RPMI7951 (cell line): ENCODE measurements at places on chromosomes 4 and X. TPM values are rescaled to one million over a fixed set of nuclear protein-coding genes. Genes with fewer than 3 reads are reported as not detected.

- DNase-seq: no peak
Observed at GRCh38 chr4:122810669-122811068, 16.0 kb upstream of the FGF2 start.

- no peak for DNase-seq
Observed at GRCh38 chr4:88722276-88722780, 24.7 kb upstream of the NAP1L5 start.

GRCh38 chrX:77446908-77447652 lies at the start of gene FGF16:
FGF16 (plus strand) TSS chrX:77447389; CDS start chrX:77447675, 286 bp downstream.
- DNase-seq: no peak

GRCh38 chrX:37425370-37425769 lies 76.2 kb downstream of the PRRG1 start:
- DNase-seq: no peak

GRCh38 chrX:103343105-103343504 lies 13.1 kb downstream of the TCEAL7 start:
- peak; percentile 22 for DNase-seq

DNA sequence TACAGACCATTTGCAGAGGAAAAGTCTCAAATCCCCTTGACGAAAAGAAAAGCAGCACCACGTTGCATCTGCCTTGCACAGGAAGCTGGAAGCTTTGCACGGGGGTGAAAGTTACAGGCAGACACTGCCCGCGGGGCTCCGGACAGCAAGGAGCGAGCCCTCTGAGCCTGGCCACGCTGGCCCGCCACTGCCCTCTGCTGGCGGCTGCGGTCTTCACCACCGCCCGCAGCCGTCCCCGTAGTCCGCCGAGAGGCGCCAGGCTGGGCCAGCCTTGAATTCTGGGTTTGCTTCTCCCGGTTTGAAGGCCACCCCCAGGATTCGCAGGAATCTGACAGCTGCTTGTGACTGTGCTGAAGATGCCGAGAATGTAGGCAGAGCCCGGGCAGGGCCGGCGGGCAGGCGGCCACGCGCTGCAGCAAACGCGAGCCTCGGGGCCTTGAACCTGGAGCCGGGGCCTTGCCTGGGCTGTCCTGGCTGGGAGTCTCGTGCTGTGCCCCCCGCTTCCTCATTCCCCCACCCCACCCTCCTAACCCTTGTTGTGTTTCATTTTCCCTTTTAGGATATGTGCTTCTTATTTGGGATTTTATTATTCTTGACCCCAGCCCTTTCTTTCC lies 49.2 kb downstream of the ENPP6 start:
- DNase-seq: peak; percentile 60

DNA sequence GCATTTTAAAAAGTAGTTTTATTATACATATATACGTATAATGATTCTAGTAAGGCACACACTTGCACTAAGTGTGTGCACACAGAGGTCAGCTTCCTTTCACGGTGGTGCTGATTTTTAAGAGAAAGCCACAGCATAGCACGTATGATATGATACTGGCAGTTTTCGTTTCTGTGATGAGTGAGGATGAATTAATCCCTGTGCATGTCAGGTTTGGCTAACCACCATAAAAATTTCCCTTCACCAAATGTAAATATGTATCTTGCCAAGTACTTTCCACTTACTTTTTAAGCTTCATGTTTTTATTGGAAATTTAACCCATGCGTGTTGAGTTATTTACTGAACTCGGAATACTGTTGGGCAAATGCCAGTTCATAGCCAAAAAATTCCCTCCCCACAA lies 84.6 kb downstream of the SYNPO2 start:
- no peak for DNase-seq

- DNase-seq: peak; percentile 49
Observed at GRCh38 chrX:53323196-53323595, 41.8 kb upstream of the IQSEC2 start.

DNA sequence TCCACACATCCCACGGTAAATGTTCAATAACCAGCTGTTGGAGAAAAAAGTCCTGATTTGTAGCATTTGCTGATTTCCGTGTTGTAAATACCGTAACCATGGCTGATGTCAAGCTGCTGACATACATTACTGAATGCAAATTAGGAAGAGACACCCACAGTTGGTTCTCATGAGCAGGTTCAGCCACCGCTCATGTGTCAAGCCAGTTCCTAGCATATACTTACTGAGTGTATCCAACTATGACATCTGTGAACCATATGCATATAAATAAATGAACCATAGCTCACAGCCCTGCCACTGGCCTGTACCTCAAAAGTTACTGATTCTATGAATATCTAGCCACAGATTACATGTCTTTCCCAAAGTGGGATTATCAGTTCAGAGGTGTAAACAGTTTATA lies 29.5 kb downstream of the FHDC1 start:
- no peak for DNase-seq

- DNase-seq: no peak
Observed at GRCh38 chr4:57331959-57332358, 221.8 kb upstream of the IGFBP7 start.

DNA sequence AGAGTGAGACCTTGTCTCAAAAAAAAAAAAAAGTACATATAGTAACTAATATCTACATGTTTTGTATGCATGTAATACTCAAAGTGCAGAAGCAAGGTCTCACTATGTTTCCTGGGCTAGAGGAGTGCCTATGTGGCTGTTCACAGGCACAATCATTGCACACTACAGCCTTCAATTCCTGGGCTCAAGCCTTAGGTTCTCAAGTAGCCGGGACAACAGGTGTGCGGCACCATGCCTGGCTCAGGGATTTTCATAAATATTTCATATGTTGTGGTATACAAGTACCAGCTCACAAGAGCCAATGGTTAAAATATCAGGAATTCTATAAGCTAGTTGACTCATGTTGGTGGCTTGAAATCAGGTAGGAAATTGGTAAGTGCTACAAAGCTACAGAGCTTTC lies 94.8 kb downstream of the LARP7 start:
- no peak for DNase-seq

DNA sequence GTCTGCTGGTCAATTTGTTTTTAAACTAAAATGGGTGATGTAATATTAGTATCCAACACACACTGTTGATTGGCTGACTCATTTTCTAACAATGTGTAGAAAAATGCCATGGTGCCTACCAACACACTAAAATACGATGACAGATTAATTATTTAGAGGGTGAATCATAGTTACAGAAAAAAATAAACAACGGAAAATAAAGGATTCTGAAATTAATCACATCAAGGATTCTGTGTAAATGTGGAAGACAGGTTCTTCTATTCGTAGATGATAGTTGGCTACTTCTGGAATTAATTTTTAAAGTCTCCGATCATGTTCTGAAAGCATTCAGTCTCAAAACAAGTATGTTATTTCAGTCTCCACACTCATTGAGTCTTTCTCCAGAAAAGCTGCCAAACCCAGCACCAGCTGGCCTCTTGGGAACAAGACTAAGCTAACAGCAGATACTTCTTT lies 8.2 kb upstream of the IQCM start:
- peak; percentile 47 for DNase-seq

GRCh38 chrX:111568354-111568753 lies 56.9 kb downstream of the SERTM2 start:
- peak; percentile 16 for DNase-seq

DNA sequence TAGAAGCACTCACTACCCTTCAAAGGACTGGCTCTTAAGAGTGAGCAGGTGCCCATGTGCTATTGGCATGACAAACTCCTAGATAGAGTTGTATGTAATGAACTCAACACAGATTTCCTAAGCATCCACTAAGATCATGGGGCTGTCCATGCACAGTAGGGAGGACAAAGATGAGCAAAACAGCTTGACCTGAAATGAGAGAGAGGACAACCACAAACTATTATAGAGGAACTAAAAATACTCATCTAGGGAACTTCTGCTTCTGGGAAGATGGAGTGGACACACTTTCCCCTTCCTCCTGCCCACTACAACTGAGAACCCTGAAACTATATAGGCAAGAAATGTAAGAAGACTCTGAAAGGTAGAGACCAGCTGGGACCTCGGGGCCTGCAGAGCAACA lies 20.8 kb upstream of the TMEM128 start:
- no peak for DNase-seq

- no peak for DNase-seq
Observed at GRCh38 chr4:48699475-48699874, 80.6 kb downstream of the FRYL start.

DNA sequence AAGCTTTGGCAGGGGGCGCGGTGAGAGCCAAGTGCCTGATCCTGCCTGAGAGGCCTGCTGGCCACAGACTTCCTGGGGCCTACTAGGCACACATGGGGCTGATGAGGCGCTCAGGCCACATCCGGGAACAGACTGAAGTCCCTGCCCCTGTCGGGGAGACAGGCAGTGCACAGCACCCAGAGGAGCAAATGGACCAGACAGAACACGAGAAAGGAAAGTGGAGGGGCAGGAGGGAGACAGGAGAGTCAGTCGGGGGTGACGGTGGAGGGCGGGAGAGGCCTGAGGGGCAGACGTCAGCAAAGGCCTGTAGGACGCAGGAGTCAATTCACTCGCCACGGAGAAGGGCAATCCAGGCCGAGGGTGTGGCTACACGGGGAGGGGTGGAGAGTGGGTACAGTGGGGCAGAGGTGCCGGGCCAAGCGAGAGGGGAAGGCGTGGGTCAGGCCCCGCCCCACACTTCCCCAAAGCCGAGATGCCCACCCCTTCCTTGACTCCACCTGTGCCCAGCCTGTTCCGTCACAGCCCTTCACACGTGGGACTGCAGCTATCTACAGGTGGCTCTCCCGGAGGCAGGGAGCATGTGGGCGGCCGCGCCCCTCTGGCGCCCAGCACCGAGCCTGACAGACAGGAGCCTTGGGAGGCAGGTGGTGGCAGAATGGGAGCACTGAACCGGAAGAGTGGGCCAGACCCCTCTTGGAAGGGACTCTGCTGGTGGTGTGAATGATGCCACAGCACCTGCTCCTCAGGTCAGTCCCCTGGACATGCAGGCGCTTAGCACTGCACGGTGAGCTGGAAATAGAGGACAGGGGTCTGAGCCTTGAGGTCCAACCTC lies 20.5 kb downstream of the NOP14 start:
- no peak for DNase-seq

DNA sequence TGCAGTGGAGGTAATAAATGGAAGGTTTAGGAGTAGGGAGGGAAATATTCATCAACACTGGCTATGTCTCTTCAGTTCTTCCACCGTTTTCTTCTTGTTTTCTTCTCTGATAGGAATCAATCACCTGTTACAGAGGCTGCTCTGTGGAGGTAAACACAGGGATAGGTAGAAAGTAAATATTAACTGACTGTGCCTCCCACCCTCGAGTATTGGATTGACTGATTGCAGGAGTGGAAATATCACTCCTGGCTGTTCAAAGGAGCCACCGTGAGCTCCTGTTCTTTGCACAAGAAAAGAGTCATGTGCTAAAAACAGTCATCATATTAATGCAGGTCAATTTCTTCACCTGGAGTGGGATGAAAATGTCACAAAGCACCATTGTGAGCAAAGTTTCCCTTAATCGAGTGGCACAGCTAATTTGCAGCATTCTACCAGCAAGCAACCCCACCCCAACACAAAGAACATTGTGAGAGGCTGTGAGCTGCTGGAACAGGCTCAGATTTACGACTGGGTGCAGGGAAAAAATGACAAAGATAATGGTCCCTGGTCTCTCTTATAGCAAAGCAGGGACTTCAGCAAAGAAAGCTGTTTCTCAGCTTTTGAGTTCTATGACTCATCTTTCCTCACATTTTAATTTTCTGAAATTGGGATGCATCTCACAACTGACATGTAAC lies 113.7 kb upstream of the TSPAN5 start:
- no peak for DNase-seq

DNA sequence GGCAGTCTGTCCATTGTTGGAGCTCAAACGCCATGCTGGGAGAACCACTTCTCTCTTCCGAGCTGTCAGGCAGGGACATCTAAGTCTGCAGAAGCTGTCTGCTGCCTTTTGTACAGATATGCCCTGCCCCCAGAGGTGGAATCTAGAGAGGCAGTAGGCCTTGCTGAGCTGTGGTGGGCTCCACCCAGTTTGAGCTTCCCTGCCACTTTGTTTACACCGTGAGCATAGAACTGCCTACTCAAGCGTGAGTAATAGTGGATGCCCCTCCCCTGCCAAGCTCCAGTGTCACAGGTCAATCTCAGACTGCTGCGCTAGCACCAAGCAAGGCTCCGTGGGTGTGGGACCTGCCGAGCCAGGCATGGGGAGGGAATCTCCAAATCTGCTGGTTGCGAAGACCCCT lies 145.7 kb downstream of the VSIG4 start:
- no peak for DNase-seq

DNA sequence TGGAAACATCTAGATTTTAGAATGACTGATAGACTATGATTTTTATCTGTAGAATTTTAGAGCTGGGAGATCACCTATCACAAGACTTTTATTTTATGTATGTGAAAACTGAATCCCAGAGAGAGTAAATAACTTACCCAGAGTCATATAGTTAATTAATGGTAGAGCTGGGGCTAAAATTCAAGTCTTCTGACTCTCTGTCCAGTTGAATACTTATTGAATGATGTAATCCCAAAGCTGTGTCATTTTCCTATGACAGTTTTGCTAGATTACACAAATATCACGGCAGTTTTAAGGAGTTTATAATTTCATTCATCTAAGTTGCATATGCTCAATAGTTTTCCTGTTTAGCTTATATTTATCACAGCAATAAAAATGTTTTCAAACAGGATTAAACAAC lies 6.7 kb downstream of the NRK start:
- no peak for DNase-seq

- no peak for DNase-seq
Observed at GRCh38 chr4:141180991-141181761, 39.5 kb upstream of the ZNF330 start.

DNA sequence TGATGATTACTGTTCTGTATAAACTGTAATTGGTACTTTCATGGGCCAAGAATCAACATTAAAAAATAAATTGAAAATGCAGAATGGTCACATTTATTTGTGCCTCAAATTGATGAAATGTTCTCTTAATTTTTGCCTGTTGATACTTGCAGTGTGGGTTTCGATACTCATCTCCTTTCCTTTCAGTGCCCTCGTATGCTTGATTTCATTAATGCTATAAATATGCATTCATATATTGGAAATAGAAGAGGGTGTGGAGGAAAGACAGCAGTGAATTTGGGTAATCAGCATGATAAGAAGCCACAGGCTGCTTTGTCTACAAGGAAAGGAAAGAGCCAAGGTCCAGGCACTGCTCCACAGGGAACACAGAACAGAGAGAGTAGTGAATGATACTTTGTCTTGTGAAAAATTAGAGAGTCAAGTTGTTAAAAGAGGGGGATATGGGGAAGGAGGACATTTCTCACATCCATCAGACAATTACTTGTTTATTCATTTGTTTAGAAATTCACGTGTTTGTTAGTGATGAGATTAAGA lies 1.0 kb upstream of the DDX60 start:
- no peak for DNase-seq

GRCh38 chr4:145423017-145423708 lies 58.5 kb upstream of the SMAD1 start:
- DNase-seq: no peak

TEX13B gene
- total RNA-seq: 0.12 TPM in 1 of 2 replicates, not detected in the other

ARR3 gene
- not detected in 2 replicates for total RNA-seq

SERTM2 gene
- total RNA-seq: not detected in 2 replicates

RIBC1 gene
- 1.1 and 1.6 TPM in 2 replicates for total RNA-seq

SPANXN3 gene
- not detected in 2 replicates for total RNA-seq

AMBN gene
- total RNA-seq: not detected in 2 replicates

TRMT44 gene
- total RNA-seq: 7.8 and 9.6 TPM in 2 replicates

CLIC2 gene
- 11.5 and 14.6 TPM in 2 replicates for total RNA-seq

SSX7 gene
- total RNA-seq: not detected in 2 replicates

PPEF2 gene
- not detected in 2 replicates for total RNA-seq

USP51 gene
- 0.49 and 1.1 TPM in 2 replicates for total RNA-seq
